ENCODE measurements at places on chromosomes 5 and 9.

- no peak for DNase-seq
Measured at GRCh38 chr5:159405611-159406031, 75.3 kb upstream of the IL12B start.

GRCh38 chr5:157214861-157215513 lies 34.3 kb downstream of the ITK start:
- DNase-seq, result no peak

- no peak for DNase-seq
Measured at GRCh38 chr9:137828527-137829259, 48.9 kb upstream of the CACNA1B start.

GRCh38 chr9:102796244-102796643 lies 198.9 kb upstream of the CYLC2 start:
- DNase-seq, result no peak

DNA sequence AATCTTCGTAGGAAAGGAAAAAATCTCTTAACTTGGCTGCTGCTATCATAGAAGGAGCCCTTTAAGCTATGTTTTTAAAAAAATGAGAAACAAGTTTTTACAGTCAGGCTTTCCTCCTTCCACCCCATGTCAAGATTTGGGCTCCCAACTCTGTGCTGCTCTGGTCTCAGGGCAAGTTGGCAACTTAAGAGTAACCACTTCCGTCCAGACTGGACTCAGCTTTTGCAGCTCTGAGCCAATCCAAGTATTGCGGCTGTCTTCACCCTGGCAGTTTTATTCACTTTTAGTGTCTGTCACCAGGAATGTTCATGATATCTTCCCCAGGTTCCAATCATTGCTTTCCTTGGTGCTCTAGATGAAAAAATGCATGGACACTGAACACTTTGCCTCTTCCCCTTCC lies 115.9 kb upstream of the GAS1 start:
- DNase-seq, result no peak

DNA sequence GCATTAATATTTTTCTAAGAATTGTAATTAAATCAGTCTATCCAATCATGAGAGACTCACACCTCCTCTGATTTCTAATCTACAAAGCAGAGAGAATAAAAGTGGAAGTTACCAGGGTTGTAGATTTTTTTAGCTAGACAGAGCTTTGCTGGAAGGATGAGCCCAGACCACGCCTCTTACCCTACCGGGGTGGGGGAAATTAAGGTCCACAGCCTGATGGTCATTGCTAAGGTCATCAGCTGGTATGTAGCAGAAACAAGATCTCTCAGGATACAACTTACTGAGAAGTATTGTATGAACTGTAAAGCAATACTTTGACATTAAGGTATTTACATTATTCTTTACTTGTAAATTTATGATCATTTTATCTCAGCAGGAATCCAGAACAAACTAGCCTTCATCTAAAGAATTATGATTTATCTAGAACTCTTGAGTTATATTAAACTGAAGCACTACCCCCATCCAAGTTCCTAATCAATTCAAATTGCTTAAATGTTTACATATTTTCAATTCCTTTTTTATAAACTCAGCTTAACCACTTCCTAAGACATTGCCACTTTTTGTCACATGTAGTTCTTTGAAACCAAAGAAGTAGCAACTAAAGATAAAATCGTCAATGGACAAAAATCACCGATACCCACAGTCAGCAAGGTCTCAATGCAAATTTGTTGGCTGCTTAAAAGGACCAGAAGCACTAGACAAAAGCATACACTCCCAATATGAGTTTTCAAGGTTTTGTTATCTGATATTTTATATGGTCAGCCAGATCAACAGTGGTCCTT lies 225.8 kb upstream of the DAPK1 start:
- no peak for DNase-seq

- no peak for DNase-seq
Measured at GRCh38 chr5:1755321-1755949, 44.2 kb downstream of the MRPL36 start.

DNA sequence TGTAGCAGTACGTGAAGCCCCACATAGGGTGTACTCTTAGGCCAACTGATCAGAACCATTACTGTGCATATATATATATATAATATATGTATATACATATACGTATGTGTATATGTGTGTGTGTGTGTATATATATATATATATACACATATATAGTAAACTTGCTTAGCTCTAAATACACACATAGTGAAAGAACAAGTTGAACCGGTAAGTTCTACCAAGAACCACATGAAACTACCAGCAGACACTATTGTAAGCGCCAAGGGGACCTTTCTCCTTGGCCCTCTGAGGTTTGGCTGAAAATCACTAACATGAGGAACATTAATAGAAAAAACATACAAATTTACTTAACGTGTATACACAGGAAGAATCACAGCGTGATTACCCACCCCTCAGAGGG lies 1.8 kb upstream of the TARS1 start:
- no peak for DNase-seq

- DNase-seq, result no peak
Measured at GRCh38 chr5:40605295-40605958, 74.3 kb upstream of the PTGER4 start.

GRCh38 chr5:146254223-146254622 lies 50.8 kb downstream of the RBM27 start:
- no peak for DNase-seq

DNA sequence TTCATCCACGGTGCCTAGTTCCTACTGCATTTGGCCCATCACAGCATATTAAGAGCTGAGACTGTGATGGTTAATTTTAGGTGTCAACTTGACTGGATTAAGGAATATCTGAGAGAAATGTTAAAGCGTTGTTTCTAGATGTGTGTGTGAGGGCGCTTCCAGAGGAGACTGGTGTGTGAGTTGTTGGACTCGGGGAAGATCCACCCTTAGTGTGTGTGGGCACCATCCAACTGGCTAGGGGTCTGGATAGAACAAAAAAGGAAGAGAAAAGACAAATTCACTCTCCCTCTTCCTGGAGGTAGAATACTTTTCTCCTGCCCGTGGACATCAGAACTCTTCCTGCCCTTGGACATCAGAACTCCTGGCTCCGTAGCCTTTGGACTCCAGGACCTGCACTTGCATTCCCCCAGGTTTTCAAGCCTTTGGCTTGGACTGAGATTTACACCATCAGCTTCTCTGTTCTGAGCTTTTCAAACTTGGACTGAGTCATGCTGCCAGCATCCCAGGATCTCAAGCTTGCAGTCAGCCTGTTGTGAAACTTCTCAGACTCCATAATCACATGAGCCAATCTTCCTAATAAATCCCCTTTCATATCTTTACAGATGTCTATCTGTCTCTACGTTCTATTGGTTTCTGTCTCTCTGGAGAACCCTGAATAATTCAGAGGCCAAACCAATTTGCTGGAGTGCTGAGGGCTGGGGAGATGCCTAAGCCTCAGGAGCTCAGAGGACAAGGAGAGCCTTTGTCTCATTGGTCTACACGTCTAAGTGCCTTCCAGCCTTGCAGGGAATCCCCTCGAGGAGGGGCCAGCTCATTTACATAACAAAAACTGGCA lies 164.5 kb downstream of the DCP2 start:
- no peak for DNase-seq

DNA sequence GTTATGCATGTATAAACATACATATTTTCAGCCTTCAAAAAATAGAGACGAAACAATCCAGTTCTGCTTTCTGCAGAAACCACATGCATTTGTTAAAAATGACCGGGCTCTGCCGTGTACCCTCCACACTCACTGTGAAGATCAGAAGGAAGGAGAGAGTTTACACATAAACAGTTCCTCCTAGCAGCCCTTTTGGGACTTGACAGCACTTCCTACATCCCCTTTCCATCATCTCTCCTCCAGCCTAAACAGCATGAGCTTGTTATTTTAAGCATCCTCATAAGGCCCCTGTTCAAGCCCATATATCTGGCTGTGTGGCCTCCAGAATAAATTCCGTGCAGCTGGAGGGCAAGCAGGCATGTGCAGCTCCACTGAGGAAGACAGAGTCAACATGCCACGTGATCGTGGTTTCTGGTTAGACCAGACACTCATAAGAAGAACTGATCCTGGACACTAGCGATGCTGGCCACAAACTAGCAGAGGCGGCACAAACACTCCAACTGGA lies 42.2 kb downstream of the NIPAL4 start:
- DNase-seq, result no peak

DNA sequence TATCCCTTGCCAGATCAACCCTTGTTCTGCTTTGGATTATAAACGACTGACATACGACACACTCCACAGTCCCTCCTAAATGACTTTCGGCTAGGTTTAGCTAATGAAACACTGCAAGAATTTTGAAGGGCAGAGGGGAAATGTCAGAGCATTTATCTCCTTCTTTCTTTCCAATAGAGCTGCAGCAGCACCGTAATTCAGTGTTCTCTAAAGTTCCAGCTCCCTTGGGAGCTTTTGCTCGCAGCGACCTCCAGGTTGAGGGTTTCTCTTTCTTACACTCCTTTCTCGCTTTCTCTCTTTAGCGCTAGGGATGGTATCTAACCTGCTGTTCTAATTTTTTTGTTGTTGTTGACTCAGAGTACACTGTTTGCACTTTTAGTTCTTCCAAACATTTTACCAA lies 467.1 kb upstream of the ST8SIA4 start:
- no peak for DNase-seq

DNA sequence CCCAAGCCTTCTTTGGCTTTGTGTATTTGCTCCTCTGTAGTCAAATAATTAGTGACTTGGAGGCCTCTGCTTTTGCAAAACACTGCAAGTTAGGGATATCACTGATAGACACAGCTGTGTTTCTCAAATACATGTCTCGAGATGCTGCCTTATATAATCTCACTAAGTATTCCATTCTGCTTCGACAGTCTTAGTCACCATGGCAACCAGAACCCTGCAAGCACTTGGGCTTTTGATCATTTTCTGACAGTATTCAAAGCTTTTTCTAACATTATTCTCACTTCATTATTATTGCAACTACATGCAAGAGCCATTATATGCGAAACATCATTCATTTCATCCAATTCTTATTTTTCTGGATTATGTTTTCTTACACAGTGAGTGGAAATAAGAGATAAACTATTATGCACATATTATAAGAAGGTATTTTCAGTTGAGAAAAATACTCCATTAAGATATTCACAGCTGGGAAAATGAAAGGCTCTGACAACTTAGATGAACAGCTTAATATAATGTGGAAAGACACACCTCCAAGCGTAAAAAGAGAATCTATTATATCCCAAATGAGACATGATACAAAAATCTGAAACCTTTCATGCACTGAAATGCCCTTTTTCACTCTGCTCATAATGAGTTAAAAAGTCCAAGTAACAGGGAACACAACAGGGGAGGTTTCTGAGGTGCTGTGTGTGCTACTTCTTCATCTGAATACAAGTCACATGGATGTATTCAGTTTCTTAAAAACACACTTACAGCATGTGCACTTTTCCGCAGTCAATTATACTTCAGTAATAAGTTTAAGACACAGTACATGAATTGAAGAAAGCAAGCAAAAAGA lies 93.9 kb downstream of the SCAI start:
- peak; percentile 8 for DNase-seq

DNA sequence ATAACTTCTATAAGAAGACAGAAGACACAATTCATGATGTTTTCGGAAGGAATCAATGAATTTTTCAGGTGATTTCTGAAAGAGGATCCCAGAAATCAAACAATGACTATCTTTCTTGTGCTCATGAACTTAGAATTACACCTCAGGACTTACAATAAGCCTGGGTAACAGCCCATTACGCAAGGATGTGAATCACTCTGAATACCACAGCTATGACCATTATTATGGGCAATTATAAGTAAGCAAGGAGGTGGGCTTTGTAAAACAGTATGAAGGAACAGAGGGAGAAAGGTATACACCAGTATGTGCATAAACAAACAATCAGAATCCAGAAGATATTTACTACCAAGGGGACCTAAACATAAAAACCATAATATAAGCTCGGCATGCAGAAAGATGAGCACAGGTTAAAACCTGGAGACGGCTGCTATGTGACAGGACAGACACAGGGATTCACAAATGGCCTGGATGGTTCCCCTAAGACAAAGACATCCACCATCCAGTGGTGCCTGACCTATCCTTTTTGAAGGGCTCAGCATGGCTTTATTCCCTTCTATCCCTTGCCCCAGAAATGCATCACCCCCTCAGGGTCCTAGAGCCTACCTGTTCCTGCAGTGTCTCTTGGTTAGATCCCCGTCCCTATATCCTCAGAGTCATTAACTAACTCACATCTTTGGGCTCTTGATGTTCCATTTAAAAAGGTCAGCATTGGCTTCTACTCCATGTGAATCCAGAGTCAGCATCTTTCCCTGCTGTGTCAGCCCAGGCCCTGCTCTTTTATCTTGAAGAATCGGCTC lies 21.8 kb upstream of the PPP2CA start:
- DNase-seq, result no peak

- no peak for DNase-seq
Measured at GRCh38 chr9:128340691-128341434, 536 bp downstream of the SLC27A4 start.

DNA sequence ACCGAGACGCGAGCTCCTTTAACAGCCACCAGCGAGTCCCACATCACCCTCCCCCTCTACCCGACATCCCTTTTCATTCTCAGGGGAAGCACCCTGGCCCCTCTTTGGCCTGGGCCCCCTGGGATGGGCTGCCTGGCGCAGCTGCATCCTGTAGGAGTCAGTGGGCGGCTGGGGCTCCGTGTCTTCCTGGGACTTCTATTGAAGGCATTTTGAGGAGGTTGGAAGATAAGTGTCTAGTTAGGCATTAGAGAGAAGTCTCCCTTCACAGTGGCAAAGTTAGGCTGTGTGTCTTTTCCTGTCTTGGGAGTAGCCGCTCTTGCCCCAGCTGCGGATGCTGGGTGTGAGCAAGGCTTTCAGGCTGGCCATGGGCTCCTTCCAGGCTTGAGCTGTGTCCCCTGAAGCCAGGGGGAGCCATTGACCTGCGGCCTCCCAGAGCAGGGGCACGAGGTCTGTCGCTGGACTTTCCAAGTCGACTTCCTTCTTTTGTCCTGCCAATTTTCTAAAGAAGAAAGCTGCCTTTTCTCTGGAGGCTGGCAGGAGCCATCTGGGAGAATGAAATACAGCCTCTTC lies 18.6 kb upstream of the NKD2 start:
- no peak for DNase-seq

DNA sequence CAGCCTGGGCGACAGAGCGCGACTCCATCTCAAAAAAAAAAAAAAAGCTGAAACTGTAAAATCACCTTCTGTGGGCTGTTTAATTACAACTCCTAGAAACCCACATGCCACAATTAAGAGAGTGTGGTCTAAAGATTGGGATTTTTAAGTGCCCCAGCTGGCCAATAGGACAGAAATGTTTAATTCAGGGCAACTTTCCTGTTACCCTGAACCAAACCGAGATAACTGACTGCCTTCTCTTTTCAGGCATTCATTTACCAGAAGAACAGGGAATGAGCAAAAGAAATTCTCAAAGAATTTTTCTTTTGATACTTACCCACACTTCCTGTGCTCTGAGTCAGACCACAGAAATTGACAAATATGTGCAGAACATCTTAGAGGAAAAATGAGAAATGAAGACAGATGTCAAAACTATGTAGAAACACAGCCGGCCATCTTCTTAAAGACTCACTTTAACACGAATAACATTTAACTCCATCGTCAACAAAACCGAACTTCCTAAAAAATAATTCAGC lies 221.3 kb upstream of the DAPK1 start:
- no peak for DNase-seq

- no peak for DNase-seq
Measured at GRCh38 chr9:2781336-2781735, 62.6 kb downstream of the PUM3 start.

GRCh38 chr9:105608721-105609598 lies 51.0 kb downstream of the FKTN start:
- no peak for DNase-seq

Data from occipital lobe (tissue), 3 donors.